A673 (cell line): ENCODE measurements at places on chromosomes 1 and 21. TPM values are rescaled to one million over a fixed set of nuclear protein-coding genes. Genes with fewer than 3 reads are reported as not detected.

- no peak overlapping the region for H3K4me3 ChIP-seq
- H3K36me3 ChIP-seq: no peaks in the 10 kb centered on the region
- DNase-seq: no peak
- no peaks in the 10 kb centered on the region for H3K4me1 ChIP-seq
- no peak overlapping the region for H3K27ac ChIP-seq
Measured at GRCh38 chr1:172390683-172391551, 29.6 kb upstream of the C1orf105 start.

DNA sequence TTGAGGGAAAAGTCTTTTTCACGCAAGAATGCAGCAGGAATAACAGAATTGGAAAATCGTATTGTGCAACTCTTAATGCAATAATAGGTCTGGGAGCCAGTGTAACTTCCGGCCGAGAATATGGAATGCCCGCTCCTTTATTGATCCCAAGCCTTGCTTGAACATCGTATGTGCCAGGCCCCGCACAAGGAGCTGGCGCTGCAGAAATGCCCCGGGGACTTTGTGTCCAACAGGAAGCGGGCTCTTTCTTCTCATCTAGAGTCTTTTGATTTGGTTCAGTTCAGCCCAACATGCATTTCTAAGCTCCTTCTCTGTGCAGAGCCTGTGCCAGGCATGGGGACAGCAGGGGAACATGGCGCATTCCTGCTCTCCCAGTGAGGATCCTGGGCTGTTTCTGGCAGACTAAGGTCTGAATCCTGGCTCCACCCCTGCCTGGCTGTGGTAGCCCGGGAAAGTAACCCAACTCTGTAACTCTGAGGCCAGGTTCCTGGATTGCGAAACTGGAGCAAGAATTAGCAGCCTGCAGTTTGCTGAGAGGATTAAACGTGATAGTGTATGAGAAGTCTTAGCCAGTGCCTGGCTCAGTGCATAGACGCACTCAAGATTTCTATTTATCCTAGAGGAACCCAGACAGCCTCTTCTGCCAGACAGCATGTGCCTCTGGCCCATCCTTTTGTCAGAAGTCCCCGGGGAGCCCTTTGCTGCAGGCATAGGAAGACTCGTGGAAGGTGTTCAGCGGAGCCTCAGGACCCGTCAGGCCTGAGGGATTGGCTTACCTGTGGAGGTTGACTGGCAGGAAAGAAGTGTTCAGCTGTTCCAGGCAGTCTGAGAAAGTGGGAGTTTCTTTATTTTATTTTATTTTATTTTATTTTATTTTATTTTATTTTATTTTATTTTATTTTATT, 987 bp upstream of the CDCP2 start:
- no peaks in the 10 kb centered on the region for H3K27me3 ChIP-seq
- H3K4me1 ChIP-seq: no peaks in the 10 kb centered on the region
- DNase-seq: peak; percentile 77
- H3K4me3 ChIP-seq: no peak overlapping the region
- peak overlapping the region; percentile 59 for H3K27ac ChIP-seq

- no peak overlapping the region for H3K4me3 ChIP-seq
- DNase-seq: no peak
- no peaks in the 10 kb centered on the region for H3K27me3 ChIP-seq
Measured at GRCh38 chr1:20936216-20936615, 149.1 kb upstream of the HP1BP3 start.

- H3K4me1 ChIP-seq: no peaks in the 10 kb centered on the region
- no peaks in the 10 kb centered on the region for H3K27me3 ChIP-seq
- H3K4me3 ChIP-seq: no peak overlapping the region
- H3K27ac ChIP-seq: no peak overlapping the region
- no peak for DNase-seq
Measured at GRCh38 chr1:231982871-231983587, 356.4 kb downstream of the DISC1 start.

- no peak overlapping the region for H3K4me3 ChIP-seq
- no peaks in the 10 kb centered on the region for H3K27me3 ChIP-seq
- no peaks in the 10 kb centered on the region for H3K36me3 ChIP-seq
- H3K27ac ChIP-seq: no peak overlapping the region
- H3K4me1 ChIP-seq: peaks cover 8% of the 10 kb centered on the region
Measured at GRCh38 chr1:77407738-77408375, 126.0 kb downstream of the AK5 start.

DNA sequence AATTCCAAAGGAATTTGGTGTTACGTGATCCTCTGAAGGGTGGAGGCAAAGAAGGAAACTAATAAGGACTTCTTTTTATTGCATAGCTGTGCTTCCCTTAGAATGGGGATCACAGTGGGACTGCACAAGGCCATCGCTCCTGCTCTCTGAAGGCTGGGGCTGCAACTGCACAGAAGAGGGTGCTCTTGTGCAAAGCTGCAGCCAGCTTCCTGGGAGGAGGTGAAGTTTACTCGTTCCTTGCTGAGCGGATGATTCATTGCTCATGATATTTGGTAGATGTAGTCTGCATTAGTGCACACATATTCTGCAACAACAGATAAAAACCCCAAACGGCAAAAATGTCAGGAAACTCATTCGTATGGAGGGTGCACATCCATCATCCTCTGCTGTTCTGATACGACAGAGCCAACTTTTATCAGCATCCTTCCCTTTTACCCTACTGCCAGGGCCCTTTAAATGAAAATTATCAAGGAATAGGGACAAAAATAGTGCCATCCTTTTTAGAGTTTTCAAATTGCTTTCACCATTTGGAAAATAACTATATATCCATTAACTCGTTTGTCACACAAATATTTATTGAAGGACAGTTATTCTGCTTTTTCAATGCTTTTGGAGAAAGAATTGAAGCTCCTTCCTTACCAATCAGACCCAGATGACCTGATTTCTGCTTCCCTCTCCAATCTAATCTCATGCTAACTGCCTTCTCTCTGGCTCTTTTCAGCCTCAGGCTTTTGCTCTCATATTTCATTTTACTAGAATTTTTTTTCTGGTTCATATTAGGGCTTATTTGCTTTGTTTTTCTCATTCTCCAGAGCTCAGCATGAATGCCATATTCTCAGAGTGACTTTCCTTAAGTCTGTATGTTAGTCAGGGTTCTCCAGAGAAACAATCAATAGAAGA, 263.6 kb downstream of the DUSP10 start:
- no peaks in the 10 kb centered on the region for H3K4me1 ChIP-seq
- DNase-seq: peak; percentile 34
- peaks cover 46% of the 10 kb centered on the region for H3K27me3 ChIP-seq
- no peaks in the 10 kb centered on the region for H3K36me3 ChIP-seq
- no peak overlapping the region for H3K4me3 ChIP-seq

SYT11 gene
- 10.2 and 10.6 TPM in 2 replicates for total RNA-seq

- H3K27me3 ChIP-seq: no peaks in the 10 kb centered on the region
- H3K4me1 ChIP-seq: no peaks in the 10 kb centered on the region
- no peak overlapping the region for H3K4me3 ChIP-seq
Measured at GRCh38 chr1:180213401-180214170, 16.5 kb upstream of the LHX4 start.

DNA sequence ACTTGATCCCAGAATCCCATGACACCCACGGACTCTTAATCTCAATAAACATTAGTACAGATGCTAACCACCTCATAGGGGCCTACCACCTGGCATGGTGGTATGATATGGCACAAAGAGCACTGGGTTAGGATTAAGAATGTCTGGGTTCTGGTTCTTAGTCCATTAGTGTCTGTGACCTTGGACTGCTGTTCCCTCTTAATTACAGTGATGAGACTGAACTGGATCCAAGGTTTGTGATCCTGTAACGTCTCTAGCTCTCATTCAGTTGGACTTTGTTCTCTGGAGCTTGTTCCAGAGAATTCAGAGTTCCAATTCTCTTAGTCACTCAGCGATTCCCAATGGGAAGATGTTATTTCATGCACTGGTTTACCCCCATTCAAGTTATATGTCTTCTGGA, 23.6 kb upstream of the PIGC start:
- no peaks in the 10 kb centered on the region for H3K36me3 ChIP-seq
- no peak overlapping the region for H3K4me3 ChIP-seq
- H3K4me1 ChIP-seq: no peaks in the 10 kb centered on the region
- H3K27ac ChIP-seq: no peak overlapping the region
- H3K27me3 ChIP-seq: no peaks in the 10 kb centered on the region

DNA sequence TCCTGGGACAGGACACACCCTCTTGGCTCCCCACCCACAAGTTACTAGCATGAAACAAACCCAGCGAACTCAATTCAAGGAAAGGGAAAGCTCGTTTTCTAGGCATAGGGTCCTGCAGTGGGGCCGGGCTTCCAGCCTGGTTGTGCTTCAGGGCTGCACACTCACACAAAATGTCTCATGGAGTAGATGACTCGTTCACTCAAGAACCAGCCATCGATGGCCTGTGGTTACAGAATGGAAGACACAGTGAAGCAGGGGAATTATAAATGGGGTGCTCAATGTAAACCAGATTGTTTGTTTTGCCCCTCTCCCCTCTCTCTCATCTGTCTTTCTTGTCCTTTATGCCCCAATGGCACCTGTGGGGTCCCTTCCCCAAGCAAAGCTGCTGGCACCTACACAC, 56.0 kb upstream of the COX20 start:
- no peaks in the 10 kb centered on the region for H3K36me3 ChIP-seq
- no peak overlapping the region for H3K27ac ChIP-seq
- no peak for DNase-seq
- no peaks in the 10 kb centered on the region for H3K27me3 ChIP-seq

FAM72B gene
- 16.4 and 20.4 TPM in 2 replicates for total RNA-seq
